ENCODE measurements at places on chromosomes 12 and 14.

- DNase-seq, result no peak
These were observed 3.2 kb upstream of the SYNDIG1L start for GRCh38 chr14:74429221-74429691.

GRCh38 chr12:75011120-75011519, 198.5 kb downstream of the KCNC2 start:
- no peak for DNase-seq

DNA sequence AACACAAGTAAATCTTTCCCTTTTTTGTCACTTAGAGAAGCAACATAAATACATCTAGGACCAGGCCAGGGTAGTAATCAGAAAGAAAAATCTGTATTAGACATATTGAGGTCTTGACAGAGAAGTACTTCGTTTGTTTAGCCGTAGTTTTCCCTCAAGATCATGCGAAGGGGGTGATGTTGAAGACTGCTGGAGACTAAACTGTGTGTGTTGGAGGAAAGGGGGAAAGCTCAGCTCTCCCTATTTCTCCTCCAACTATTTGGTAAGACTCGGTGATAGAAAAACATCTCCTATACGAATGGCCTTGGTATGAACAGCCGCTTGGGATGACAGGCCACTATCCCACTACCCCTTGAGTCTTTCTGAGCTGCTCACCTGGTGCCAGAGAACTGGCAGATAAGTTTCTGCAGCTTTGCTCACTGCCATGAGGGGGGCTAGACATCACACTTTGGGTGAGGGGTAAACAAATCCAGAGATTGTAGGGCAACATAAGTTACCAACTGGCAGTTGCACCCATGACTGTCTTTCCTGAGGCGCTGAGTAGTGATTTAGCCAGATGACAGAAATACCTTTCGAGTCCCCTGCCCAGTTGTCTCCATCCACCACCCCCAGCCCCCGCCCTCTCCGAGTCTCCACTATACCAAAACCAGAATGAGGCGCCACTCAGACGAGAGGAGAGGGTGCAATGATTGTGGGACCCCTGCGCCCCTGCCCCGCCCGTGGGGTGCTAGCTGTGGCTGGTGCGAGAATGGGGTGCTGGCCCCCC, 685 bp downstream of the VAMP1 start:
- no peak for DNase-seq

GRCh38 chr12:18861287-18861858, 123.5 kb downstream of the CAPZA3 start:
- DNase-seq, result no peak

- DNase-seq, result no peak
These were observed 4.2 kb upstream of the CDC42BPB start for GRCh38 chr14:103061482-103061976.

DNA sequence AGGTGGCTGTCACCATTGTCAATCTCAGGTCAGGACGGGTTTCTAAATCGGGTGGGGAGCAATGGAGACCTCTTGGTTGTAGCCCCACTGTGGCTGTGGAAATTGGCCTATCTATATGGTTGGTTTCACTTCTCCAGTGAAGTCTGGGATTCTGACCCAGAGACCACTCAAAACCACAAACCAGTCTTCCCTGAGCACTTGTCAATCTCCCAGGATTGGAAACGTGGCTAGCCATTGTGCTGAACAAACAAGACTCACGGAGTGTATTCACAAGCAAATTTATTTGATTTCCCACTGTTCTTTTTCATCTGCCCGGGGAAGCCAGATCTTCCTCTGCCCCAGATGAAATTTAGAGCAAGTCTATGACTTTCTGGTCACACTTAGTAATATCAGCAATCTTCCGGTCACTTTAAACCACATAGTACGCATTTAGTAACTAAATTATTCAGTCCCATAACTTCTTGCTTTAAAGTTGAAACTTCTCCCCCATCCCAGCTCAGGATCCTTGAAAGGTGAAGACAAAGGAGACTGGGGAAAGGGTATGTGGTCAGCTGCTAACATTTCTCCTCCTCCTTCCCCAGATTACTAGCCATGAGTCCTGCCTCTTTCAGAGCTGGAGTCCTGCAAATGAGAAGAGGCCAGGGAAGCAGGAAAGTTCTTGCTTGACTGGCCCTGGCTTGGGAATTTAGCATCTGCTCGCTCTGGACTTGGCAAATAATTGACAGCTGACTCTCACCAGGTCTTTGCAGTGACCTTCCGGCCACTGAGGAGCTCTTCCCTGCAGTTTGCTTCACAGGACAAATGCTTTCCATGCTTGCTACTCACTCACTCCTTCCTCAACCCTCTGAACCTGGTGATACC, 123.2 kb upstream of the MAX start:
- no peak for DNase-seq

DNA sequence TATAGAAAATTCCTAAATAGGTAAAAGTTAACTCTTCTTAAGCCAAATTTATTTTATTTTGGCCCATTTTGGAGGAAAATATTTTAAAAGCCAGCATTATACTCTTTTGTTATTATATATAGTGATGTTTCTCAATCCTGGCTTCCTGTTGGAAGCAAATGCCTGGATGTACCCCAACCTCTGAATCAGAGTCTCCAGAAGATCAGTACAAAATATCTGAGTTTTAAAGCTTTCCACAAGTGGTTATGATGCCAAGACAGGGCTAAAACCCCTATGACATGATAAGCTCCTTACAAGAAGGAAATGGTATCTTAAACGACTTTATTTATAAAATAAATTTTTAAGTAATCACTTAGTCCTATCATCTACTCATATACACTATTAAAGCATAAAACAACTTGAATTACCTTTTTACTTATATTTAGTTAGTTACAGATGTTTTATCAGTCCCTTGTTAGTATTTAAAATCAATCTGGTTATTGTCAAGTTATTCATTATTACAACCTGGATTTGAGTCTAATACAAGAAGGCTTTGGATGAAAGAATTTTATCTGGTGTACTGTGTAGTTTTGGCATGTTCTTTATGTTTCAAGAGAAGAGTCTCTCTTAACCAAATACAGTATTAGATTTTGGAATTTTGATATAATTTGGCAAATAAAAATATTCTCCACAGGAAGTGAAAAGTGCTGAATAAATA, 238.1 kb downstream of the SLC2A13 start:
- no peak for DNase-seq

- DNase-seq, result no peak
These were observed 263.9 kb downstream of the KCNC2 start for GRCh38 chr12:74945771-74946198.

- DNase-seq, result no peak
These were observed 200.8 kb downstream of the DUSP6 start for GRCh38 chr12:89151536-89151935.

GRCh38 chr14:22194664-22195063, 394.4 kb downstream of the DAD1 start:
- DNase-seq, result no peak

DNA sequence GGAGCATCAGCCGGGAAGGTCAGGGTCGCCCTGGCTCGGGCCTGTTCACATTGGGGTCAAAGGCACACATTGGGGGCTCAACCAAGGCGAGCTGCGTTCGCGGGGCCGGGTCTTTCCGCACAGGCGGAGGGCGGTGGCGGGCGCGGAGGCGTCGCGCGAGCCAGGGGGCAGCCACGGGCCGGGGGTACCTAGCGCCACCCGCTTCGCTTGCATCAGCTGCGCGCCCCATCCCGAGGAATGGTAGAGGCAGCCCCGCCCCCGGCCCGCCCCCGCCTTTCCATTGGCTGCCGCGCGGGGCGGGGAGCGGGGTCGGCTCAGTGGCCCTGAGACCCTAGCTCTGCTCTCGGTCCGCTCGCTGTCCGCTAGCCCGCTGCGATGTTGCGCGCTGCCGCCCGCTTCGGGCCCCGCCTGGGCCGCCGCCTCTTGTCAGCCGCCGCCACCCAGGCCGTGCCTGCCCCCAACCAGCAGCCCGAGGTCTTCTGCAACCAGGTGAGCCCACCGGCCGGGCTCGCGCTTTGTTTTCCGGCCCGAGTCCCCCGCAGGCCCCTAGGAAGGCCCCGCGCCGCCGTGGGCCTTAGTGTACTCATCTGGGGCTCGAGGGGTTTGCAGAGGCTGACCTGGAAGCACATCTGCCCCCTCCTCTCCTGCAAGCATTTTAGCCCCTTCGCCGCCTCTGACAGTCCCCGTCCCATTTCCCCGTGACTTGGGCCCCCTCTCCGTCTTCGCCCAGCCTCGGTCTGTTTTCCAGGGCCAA, at the start of gene ALDH2:
Gene ALDH2 (plus strand): TSS at position 326 of the 754 bp plus-strand sequence. CDS start 50 bp downstream, at position 376.
- DNase-seq, result no peak

DNA sequence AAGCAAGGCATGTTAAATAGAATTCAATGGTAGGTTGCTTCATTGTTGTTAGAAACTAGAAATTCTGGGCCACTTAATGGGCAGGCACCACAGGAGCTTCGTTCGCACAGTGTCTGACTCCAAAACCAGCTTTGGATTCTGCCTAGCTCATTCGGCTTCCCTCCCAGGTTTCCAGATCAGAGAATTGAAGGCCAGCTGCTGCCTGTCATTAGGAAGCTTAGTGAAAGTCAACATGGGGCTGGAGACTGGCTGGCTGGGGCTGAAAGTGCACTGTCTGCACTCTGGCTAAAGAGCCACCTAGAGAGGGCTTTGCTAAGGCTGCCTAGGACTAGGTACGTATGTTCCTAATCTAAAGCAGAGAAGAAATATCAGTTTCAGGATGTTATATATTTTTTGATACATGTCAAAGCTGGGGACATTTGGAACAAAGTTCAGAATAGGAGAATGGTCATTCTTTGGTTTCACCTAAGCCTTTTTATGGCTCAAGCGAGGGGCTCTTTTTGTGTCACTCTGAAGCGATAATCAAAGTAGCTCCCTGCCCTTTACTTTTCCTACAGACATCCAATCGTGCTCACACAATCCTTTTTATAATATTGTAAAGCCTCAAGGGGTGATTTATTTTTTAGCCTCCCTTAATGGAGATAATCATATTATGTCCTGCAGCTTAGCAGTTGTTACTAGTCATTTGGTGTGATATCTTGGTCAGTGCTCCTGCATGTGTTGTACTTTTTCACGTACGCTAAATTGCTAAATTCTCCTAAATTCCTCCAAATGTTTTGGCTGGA, 238.5 kb upstream of the NAV3 start:
- DNase-seq, result no peak

GRCh38 chr14:33511851-33512640, 438.8 kb downstream of the EGLN3 start:
- no peak for DNase-seq

DNA sequence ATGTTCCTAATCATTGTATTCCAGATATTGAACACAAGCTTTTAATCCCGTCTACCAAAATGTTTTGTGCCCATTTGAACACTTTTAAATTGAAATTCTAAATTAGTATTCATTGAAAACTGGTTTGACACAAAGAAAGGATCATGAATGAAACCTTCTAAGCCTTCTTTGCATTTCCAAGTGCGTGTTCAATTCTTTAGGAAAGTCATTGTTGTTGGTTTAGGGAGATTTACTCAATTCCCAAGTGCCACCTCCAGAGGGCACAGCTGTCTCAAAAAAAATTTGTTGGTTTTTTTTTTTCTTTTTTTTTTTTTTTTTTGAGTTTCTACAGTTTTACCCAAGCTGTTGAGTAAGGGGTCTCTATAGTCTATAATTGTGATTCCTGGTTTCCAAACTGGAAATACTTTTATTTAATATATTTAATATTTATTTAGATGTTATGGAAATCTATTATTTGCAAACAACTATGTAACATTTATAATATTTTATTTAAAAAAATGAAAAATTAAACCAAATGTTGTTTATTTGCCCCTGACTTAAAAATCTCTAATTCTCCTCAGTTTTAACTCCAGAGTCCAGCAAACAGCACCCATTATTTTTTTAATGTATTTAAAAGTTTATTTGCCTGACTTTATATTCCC, 79.9 kb downstream of the NEDD1 start:
- peak; percentile 93 for DNase-seq

DNA sequence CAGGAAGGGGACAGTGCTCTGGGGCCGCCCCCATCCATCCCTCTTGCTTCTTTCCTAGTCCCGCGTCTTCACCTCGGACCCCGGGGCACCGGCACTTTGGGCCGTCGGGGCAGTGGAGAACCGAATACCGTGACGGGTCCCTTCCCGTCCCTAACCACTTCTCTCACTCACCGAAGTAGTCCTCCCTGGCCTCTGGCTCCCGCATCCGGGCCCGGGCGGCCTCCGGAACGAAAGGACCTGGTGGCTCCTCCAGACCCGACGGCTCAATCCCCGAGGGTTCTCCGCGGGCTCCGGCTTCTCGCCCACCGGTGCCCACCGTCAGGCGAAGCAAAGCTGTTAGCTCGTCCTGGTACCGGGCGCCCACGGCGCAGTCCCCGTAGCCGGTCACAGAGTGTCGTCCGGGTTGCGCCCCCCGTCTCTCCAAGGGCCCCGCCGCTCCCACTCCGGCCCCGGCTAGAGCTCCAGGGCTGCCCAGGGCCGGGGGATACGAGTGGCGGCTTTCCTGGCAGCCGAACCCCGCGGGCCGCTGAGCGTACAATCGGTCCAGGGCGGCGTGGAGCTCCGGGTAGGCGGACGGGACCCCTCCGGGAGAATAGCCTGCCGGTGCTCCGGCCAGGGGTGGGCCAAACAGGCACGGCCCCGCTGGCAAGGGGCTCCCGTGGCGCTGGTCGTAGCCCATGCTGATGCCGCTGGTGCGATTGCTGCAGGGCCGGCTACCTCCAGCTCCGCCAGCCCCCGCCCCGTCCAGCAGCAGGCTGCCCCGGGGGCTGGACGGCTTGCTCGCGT, 1.1 kb downstream of the AJUBA start:
- DNase-seq, result no peak

- peak; percentile 20 for DNase-seq
These were observed 973.3 kb upstream of the TMEM132C start for GRCh38 chr12:127293507-127294310.

GRCh38 chr14:31391977-31392503, 28.3 kb downstream of the HEATR5A start:
- no peak for DNase-seq
